SW480 (cell line): ENCODE measurements at places on chromosomes 2 and 18.

DNA sequence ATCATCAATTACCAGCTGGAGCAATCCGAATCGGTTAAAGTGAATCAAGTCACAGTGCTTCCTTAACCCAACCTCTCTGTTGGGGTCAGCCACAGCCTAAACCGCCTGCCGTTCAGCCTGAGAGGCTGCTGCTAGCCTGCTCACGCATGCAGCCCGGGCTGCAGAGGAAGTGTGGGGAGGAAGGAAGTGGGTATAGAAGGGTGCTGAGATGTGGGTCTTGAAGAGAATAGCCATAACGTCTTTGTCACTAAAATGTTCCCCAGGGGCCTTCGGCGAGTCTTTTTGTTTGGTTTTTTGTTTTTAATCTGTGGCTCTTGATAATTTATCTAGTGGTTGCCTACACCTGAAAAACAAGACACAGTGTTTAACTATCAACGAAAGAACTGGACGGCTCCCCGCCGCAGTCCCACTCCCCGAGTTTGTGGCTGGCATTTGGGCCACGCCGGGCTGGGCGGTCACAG lies 496 bp upstream of the ITGA4 start:
- no peak for DNase-seq

DNA sequence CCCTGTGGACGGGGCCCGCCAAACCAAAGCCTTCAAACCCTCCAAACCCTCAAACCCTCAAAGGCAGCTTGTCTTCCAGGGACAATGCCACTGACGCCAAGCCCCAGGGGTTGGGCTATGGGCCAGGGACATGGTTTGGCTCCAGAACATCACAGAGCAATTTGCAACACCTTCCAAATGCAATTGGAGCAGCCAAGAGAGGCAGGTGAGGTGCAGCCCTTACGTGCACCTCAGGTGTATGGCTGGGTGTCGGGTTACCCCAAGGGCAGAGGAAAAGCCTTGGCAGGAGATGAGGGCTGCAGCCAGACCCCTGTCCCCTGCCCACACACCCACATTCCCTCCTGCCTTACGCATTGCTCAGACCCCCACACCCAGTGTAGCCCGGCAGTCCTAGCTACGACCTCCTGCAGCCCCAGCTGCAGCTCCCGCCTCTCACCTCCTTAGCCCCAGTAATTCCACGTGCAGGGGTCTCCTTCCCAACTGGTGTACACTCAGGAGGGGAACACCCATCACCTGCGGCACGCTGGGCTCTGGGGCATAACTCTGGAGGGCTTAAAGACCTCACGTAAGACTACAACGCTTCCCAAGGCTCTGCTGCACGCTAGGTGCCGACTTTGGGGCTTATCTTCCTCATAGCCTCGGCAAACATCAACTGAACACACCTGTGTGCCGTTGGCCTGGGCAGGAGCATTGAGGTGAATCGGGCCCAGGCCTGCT lies 88.7 kb downstream of the TFCP2L1 start:
- no peak for DNase-seq

DNA sequence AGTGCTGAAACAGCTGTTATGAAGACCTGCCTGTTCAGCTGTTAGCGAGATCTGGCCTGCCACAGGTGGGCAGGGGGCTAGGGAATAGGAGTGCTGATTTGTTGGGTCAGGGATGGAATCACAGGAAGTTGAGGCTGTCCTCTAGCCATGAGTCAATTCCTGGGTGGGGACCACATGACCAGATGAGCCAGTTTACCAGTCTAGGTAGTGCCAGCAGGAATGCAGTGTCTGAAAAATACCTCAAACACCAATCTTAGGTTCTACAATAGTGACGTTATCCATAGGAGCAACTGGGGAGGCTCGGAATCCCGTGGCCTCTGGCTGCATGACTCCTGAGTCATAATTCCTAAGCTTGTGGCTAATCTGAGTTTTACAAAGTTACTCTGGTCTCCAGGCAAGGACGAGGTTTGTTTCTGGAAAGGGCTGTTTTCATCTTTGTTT lies 44.9 kb downstream of the DYSF start:
- DNase-seq, result peak; percentile 64

GRCh38 chr2:197391220-197391717 lies 43.6 kb downstream of the SF3B1 start:
- DNase-seq, result no peak

- no peak for DNase-seq
Measured at GRCh38 chr2:236479814-236480213, 89.8 kb upstream of the ACKR3 start.

- DNase-seq, result no peak
Measured at GRCh38 chr2:196242131-196242620, 70.8 kb upstream of the STK17B start.

- DNase-seq, result no peak
Measured at GRCh38 chr2:40199771-40200170, 252.1 kb downstream of the SLC8A1 start.

GRCh38 chr2:141439524-141439923 lies 691.3 kb downstream of the LRP1B start:
- no peak for DNase-seq

GRCh38 chr2:177598326-177599138 lies 206.0 kb downstream of the AGPS start:
- DNase-seq, result no peak

GRCh38 chr2:217759991-217760390 lies 242.8 kb downstream of the TNS1 start:
- DNase-seq, result no peak

DNA sequence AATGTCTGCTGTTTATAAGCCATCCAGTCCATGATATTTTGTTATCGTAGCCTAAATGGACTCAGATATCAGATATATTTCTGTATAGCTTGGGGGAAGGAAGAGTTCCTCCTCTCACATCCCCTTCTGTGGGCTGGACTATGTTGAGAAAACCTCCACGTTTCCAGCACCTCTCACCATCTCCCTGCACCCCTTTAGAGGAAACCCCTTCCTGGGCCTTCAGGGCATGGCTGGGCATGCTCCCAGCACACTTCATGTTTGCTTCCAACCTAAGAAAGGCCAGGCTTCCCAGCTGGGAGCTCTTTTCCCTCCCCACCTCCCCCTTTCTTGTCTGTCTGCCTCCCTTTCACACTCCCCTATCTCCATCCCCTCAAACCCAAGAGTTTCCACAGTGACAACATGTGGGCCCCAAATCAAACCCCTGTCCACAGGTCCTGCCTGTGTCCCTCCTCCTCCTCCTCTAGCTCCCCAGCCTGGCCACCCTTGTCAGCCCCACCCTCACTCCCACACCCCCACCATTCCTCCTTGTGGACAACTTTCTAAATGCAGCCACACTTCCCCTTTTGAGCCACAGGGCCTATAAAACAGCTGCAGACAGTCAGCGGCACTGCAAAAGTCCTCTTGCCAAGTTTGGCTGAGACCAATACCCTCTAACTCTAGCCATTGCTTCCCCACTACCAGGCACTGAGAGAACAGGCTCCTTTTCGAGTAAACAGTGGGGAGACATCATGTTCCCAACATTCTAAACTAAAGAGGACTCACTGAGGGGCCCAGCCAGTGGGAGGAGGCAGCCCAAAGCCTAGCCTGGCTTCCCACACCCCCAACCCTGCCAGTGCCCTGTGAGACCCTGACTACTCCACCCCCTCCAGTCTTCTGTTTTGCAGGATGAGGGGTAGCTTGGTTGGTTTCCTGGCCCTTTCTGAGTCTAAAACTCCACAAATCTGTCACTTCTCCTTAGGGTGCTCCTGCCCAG lies 120.5 kb downstream of the ZFP36L2 start:
- peak; percentile 35 for DNase-seq

GRCh38 chr2:109045505-109045904 lies 56.5 kb upstream of the EDAR start:
- DNase-seq, result no peak

DNA sequence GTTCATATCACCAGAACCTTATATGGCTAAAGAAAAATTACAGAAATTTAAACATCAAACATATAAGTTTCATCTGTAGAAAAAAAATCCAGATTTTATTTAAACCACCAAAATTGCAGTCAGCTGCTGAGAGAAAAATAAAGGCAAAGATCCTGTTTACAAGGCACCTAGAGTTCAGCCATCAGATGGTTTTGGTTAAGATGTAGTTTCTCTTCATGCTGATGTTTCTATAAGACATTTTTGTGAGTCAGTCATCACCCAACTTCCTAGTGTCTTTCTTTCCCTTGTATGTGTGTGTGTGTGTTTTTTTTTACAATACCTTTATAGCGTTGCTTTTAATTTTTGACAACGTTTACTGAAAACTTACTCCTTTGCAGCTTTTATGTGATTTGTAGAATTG lies 26.1 kb upstream of the MMADHC start:
- no peak for DNase-seq

DNA sequence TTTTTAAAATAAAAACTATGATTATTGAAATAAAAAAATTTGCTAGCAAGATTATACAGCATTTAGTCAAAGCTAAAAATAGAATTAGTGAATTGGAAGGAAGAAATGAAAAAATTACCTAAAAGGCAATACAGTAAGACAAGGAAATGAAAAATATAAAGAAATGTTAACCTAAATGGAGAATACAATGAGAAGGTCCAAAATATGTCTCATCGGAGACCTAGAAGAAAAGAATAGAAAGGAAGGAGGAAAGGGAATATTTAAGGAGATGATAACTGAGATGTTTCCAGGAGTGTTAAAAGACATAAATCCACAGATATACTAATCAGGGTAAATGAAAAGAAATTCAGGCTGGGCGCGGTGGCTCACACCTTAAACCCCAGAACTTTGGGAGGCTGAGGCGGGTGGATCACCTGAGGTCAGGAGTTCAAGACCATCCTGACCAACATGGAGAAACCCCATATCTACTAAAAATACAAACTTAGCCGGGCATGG lies 78.9 kb downstream of the AFF3 start:
- DNase-seq, result no peak

- peak; percentile 45 for DNase-seq
Measured at GRCh38 chr2:241680827-241681599, 5.6 kb downstream of the DTYMK start.

DNA sequence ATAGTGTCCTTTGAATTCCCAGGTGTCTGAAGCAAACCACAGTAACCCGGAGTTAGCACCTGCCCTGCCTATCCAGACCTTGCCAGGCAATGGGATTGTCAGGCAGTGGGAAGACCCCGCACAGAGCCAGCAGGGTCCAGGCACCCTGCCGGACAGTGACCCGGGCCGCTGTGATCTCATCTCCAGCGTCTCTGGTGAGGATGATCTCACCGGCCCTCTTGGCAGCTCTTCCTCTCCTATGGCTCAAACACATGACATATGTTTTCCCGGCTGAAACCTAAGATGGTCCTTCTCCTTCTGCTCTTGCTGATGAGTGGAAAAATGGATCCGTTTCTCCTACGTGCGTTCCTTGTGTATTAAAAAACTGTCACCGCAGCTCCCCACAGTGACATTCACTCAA lies 75.1 kb downstream of the ACOXL start:
- DNase-seq, result no peak

DNA sequence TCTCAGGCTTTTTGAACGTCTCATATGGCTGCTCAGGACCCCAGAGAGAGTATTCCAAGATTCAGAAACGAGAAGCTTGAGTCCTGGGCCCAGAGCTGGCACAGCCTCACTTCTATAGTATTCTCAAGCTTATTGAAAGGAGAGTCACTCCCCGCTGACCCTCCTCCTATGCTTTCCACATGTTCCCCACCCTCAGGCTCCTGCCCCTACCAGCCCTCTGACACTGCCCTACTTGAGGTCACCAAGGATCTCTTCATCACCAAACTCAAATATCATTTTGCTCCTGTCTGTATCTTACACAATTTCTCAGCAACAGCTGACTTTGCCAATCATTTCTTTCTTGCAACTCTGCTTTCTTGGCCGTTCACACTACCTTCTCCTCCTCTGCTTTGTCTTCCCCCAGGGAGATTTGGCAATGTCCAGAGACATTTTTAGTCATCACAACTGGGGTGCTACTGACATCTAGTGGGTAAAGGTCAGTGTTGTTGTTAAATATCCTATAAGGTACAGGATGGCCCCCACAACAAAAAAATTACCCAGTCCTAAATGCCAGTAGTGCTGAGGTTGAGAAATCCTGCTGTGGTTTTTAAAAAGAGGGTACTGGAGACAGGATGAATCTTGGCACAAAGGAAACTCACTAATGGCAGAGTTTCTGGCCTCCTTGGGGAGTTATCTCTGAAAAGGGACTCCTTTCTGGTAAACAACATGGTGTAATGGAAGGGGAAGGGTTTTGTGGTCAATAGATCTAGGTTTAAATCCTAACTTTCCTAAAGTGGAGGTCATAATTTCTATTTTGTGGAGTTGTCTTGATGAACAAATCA lies 26.9 kb upstream of the INSIG2 start:
- DNase-seq, result peak; percentile 69

GRCh38 chr2:238095143-238095542 lies 5.0 kb upstream of the ESPNL start:
- no peak for DNase-seq

DNA sequence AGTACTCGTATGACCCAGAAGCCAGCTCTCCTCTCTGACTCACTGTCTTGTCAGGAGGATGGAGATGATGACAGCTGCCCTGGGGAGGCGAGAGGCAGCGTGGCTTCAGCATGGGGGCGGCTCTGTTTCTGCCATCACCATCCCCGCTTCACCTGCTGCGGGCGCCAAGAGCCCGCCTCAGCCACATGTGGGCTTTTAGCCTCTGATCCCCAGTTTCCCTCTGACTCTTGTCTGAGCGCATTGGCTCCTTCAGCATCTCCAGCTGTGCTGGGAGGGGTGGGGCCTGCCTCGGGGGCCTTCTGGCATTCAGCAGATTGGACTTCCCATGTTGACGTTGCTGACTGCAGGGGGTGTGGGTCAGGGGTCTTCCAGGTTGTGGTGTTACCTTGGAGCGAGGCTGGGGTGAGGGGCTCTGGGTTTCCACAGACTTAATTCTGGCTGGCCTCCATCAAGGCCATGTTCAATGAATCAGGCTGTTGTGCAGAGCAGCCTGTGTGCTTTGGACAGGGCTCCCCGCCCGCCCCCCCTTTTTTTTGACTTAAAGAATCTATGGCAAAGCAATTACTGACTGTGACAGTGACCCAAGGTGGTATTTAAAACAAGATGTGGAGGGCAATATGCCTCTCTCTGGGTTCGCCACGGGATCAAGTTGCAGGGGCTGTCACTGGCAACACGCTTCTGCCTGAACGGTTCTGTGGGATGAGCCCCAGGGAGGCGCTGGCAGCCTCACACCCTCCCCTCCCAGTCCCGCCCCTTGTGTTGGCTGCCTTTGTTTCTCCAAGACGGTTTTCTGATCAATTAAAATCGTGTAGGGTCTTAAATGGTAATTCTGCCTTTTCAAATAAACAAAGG lies 228.3 kb downstream of the LDLRAD4 start:
- no peak for DNase-seq
